ENCODE measurements at places on chromosomes 3 and 15. TPM values are rescaled to one million over a fixed set of nuclear protein-coding genes. Genes with fewer than 3 reads are reported as not detected.

DNA sequence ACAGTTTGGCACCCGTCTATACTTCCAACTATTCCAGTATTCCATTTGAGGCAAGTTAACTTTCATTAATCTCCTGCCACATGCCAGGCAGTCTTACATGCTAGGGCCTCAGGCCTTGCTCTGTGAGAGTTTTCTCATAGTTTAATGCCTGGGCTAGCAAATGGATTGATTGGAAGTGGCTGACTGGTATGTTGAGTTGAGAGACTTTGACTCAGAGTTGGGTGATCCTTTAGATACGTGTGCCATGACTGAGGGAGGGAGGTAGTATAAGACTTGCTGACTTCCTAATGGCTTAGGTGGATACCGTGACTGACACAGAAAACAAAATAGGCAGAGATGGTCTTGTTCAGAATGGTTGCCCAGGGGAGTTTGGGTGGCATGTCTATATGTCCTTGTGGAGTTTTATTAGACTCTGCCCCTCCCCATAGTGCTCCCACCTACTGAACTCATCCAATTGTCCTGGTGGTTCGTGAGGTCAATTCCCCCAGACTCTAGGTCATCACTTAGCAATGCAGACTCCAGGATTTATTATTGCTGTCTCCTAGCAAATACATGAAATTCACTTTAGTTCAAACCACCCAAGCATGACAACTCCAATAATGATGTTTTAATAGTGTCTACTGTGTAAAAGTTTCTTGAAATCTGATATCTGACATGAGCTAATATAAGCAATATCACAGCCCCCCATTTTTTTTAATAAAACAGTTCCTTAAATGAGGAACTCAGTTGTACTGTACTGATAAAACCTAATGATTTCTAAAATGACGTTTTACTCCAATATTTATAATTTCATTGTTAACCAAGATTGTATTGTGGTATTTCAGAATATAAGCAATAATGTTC lies 413.9 kb upstream of the MDFIC2 start:
- no peaks in the 10 kb centered on the region for H3K36me3 ChIP-seq
- peak; percentile 3 for DNase-seq
- no peaks in the 10 kb centered on the region for H3K27me3 ChIP-seq
- H3K4me1 ChIP-seq = peaks cover 9% of the 10 kb centered on the region

- H3K4me3 ChIP-seq = no peak overlapping the region
- H3K4me1 ChIP-seq = no peaks in the 10 kb centered on the region
- no peaks in the 10 kb centered on the region for H3K27me3 ChIP-seq
- DNase-seq = no peak
- no peaks in the 10 kb centered on the region for H3K36me3 ChIP-seq
Observed at GRCh38 chr3:106302451-106303221, 433.8 kb upstream of the CBLB start.

ANKDD1A gene
- 4.9 TPM for polyA plus RNA-seq

DNA sequence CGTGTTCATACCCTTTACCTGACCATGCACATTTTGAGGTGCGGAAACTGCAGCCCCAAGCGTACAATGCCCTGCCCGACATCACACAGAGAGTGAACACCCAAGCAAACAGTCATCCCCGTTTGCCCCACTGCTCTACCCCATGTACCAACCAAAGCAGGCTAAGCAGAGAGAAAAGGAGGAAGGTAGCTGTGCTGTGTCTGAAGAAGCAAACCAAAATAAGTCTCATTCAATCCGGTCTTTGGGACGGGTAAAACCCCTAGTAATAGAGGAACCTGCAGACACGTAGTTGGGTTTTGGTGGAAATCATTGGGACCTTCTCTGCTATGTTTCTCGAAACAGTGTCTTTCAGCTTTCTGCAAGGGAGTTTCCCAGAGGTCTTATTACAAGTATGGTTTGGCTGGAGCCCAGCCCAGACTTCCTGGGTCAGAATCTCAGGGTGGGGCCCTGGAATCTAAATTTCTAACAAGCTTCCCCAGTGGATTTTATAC lies 164.6 kb upstream of the HES1 start:
- no peaks in the 10 kb centered on the region for H3K36me3 ChIP-seq
- H3K27me3 ChIP-seq = peaks cover 33% of the 10 kb centered on the region
- peaks cover 5% of the 10 kb centered on the region for H3K4me1 ChIP-seq
- H3K27ac ChIP-seq = no peak overlapping the region

DNA sequence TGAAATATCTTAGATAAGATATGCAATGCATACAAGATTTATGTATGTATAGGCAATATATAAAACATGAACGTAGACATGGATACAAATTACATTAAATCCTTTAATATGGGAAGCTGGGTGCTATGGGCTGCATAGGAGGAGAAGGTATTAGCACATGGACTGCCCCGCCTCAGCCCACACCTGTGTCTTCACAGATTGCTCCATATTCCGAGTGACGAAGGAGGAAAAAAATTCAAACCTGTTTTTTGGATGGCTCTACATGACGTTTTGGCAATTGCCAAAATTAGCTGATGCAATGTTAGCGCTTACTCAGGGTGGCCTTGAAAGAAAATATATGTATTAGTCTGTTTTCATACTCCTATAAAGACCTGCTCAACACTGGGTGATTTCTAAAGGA lies 223.4 kb upstream of the SLCO3A1 start:
- H3K36me3 ChIP-seq = no peaks in the 10 kb centered on the region
- H3K27ac ChIP-seq = no peak overlapping the region
- H3K4me1 ChIP-seq = no peaks in the 10 kb centered on the region
- H3K4me3 ChIP-seq = no peak overlapping the region
- H3K27me3 ChIP-seq = no peaks in the 10 kb centered on the region

DNA sequence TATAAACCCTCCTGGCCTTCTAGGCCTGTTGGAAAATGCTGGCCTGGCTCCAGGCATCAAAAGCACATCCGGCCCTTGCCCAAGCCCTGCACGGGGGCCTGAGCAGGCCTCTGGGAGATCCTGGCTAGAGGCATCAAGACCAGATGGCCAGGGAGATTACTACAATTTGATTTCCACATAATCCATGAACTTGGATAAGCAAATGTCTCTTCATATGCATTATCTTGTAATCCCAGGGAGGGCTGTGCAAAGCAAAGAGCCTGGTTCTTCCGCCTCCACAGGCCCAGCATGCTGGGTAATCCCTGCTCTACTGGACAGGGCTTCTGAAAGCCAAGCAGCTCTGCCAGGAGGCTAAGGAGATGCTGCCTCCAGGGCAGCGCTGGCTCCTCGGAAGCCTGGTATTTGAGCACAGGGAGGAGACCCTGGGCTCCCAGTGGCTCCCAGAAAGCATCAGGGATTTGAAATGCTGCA lies 18.2 kb downstream of the MRPL46 start:
- H3K4me3 ChIP-seq = no peak overlapping the region
- peaks cover 8% of the 10 kb centered on the region for H3K27me3 ChIP-seq
- H3K36me3 ChIP-seq = no peaks in the 10 kb centered on the region
- H3K4me1 ChIP-seq = no peaks in the 10 kb centered on the region
- H3K27ac ChIP-seq = no peak overlapping the region

GRCh38 chr3:57434041-57434440 lies 110.1 kb downstream of the DNAH12 start:
- H3K27ac ChIP-seq = no peak overlapping the region
- no peaks in the 10 kb centered on the region for H3K36me3 ChIP-seq
- H3K4me3 ChIP-seq = no peak overlapping the region
- DNase-seq = peak; percentile 28
- H3K4me1 ChIP-seq = no peaks in the 10 kb centered on the region

DNA sequence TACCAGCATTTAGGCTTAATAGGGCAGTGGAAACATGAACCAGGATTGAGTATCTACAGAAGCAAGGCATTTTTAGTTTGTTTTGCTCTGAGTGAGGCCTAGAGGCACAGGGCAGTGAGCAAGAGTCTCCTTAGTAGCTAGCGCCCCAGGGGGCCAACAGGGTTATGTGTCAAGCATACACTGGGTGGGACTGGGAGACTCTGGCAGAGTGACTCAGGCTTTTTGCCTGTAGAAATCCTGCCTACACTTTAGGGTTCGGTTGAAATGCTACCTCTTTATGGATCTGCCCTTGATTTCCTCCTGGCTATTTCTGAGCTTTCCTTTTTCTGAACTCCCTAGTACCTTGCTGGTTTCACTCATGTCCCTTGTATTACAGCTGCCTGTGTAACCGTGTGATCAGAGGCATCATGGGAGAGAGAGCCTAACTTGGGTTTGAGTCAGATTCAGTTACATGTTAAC lies 72.2 kb downstream of the TOP2B start:
- peaks cover 4% of the 10 kb centered on the region for H3K36me3 ChIP-seq
- peaks cover 3% of the 10 kb centered on the region for H3K4me1 ChIP-seq
- 0 out of 2 replicates have a peak overlapping the region, but pooled peaks have one; percentile 12 for H3K27ac ChIP-seq

- peaks cover 2% of the 10 kb centered on the region for H3K36me3 ChIP-seq
- H3K4me3 ChIP-seq = no peak overlapping the region
- peak; percentile 48 for DNase-seq
- H3K4me1 ChIP-seq = peaks cover 23% of the 10 kb centered on the region
Observed at GRCh38 chr15:57158589-57158988, 217.7 kb upstream of the CGNL1 start.
